Activated CD4-positive, alpha-beta T cell treated with anti-CD3 and anti-CD28 coated beads, Interleukin-2, amount 50 U/mL, for 24 hours (primary cell): ENCODE measurements at places on chromosomes 2 and 18.

DNA sequence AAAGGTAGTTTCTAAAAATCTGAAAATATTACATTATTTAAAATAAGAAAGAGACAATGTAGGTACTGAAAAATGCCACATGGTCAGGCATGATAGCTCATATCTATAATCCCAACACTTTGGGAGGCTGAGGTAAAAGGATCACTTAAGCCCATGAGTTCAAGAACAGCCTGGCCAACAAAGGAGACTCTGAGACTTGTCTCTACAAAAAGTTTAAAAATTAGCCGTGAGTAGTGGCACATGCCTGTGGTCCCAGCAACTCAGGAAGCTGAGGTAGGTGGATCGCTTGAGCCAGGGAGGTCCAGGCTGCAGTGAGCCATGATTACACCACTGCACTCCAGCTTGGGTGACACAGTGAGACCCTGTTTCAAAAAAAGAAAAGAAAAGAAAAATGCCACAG lies 21.8 kb downstream of the ATAD2B start:
- DNase-seq, result no peak

- DNase-seq, result no peak
These were observed 57.8 kb upstream of the KIF5C start for GRCh38 chr2:148817210-148817708.

DNA sequence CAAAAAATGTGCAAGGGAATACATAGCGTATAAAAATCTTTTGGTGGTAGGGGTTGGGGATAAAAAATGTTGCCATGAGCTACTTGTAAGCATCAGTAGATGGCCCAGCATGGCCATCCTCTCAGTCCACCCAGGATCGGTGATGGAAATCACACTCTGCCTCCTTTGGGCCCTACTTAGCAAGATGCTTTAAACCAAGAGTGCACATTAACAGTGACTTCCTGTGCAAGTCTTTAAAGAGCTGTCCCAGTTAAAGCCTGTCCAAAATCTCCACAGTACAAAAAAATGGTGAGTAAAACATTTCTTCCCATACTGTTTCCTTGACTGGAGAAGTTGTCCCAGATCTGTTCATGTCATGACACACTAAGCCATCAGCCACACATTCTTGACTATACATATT lies 18.0 kb downstream of the ANKRD44 start:
- DNase-seq, result no peak

DNA sequence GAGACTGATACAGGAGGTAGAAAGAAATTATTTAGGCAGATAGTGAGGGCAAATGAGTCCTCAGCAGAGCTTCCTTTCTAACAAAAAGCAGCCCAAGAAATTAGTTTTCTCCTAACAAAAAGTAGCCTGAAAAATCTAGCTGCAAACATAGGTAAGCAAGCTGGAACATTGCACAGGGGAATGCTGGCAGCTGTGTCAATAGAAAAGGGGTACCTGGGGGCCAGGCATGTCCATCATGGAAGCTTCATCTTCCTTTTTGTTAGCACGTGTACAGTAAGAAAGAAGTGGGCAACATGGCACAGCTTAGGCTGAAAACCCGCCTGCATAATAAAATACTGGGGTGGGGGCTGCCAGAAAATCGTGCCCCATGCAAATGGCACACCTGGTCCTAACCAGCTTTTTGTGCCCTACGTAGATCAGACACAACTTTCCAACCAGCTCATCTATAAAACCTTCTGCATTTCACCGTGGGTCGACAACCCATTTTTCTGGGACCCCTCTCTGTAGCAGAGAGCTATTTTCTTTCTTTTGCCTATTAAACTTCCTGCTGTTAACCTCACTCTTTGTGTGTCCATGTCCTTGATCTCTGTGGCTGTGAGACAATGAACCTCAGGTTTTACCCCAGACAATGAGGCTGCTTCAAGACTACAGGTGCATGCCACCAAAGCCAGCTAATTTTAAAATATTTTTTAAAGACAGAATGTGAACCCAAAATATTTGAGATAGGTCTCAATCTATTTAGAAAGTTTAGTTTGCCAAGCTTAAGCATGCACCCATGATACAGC lies 6.6 kb upstream of the MTHFD2 start:
- DNase-seq, result no peak

- no peak for DNase-seq
These were observed 144.8 kb downstream of the ATAD2B start for GRCh38 chr2:23782126-23782525.

DNA sequence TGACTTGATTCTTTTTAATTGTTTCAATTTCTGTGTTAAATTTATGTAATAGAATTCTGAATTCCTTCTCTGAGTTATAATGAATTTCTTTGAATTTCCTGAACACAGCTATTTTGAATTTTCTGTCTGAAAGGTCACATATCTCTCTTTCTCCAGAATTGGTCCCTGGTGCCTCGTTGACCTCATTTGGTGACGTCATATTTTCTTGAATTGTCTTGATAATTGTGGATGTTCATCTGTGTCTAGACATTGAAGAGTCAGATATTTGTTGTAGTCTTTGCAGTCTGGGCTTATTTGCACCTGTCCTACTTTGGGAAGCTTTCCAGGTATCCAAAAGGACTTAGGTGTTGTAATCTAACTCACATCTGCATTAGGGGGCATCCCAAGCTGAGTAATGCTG lies 111.4 kb upstream of the LRRTM4 start:
- no peak for DNase-seq

DNA sequence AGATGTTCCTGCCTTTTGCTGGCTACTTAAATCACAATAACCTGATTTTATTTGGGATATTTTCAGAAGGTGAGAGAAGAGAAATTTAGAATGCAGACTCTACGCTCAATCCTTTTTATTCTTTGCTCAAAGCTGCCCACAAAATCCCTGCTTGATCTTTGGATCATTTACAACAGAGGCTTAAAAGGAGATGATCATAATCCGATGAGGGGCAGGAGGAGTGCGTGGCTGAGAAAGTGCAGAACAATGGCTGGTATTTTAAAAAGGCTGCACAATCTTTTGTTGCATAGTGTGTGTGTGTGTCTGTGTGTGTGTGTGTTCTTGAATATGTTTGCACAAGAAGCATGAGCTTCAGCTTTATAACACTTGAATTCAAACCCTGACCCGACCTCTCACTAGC lies 256.3 kb upstream of the MYT1L start:
- no peak for DNase-seq

DNA sequence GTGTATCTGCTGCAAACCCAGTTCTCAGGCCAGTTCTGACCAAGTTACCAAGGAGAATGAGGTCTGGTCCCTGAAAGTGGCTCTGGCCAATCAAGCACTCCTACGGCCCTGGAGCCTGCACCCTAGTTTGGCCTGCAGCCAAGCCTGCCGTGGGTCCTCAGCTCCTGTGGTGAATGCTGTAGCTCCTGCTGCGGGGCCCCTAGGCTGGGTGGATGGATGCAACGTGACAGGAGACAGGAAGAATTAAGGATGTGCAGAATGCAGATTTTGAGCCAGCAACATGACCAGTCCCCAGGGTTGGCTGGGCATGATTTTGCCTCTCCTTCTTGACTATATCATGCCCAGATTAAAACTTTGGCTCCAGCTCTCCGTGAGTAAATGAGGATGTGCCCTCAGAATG lies 97.2 kb downstream of the SMAD7 start:
- DNase-seq, result no peak

DNA sequence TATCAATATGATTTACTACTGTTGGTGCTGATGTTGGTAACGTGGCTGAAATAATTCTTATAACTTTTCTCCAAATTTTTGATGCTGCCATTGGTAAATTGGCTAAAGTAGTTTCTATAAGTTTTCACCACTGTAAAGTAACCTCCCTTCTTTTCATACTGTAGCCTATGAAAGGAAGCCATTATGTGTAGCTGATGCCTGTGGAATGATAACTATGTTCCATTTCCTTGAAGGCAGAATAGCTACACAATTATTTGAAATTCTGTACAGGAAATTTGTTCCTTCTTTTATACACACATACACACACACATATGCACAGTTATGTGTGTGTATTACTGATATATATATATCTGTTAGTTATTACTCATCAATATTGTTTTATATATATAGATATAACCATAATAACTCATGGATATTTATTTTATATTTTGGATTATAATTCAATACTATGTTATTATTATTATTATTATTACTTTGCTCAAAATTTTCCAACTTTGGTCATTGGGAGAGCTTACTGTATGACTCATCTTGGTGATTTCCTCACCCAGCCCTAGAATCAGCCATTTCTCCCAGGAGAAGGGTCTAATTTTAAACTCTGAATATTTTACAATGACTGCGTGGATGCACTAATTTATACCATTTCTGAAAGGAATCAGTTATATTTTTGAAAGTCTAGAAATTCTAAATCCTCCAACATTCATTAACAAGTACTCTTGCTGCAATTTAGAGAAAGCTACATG lies 1677.7 kb downstream of the SUCLG1 start:
- DNase-seq, result no peak

DNA sequence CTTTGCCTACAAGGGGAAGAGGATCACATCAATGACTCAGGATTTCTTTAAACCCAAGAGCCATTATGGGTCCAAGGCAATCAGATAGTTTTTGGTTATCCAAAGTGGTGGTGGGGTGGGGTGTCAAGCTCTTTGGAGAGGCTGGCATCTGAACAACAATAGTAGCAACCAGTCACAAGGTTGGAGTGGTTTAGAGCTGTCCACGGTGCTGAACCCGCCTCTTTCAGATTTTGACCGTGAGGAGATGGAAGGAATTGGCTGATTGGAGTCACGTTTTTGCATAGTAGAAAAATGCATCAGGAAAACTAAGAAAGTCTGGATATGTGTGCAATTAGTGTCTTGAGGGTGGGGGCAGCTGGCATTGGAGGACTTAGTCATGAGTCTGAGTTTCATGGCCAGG lies 159.9 kb downstream of the LOXHD1 start:
- no peak for DNase-seq

- no peak for DNase-seq
These were observed 1971.0 kb upstream of the LRRTM1 start for GRCh38 chr2:82275599-82275998.

- no peak for DNase-seq
These were observed 42.1 kb upstream of the EVA1A start for GRCh38 chr2:75602724-75603342.

GRCh38 chr2:74585406-74586185 lies 31.1 kb downstream of the DOK1 start:
- DNase-seq, result no peak

DNA sequence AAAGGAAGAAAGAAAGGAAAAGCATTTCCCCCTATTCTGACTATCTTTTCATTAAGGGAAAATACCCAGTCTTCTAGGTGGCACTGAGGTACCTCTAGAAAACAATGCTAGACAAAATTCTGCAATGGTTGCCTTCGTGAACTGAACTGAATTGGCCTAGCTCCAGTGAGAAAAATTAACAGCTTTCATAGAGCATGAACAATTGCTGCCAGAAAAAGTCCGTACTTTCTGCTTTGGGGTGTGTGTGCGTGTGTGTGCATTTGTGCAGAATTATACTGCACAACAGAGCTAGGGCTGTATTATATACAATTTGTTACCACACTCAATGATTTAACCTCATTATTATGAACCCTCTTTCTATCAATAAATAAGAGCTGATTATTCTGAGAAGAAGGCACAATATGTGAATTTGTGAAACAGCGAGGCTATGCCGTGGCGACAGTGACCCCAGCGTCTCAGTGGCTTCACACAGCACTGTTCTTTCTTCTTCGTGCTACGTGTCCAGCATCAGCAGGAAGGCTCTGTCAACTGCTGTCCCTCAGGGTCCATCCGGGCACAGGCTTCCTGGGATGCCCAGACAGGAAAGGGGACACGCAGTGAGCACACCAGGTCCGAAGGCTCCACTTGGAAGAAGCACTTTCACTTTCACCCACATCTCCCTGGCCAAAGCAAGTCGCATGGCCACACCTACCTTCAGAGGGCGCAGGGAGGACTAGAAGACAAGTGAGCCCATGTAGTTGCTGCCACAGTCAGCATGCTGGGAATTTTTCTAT lies 47.5 kb downstream of the PTGR3 start:
- no peak for DNase-seq
